ENCODE measurements at places on chromosomes 6 and 20. TPM values are rescaled to one million over a fixed set of nuclear protein-coding genes. Genes with fewer than 3 reads are reported as not detected.

DNA sequence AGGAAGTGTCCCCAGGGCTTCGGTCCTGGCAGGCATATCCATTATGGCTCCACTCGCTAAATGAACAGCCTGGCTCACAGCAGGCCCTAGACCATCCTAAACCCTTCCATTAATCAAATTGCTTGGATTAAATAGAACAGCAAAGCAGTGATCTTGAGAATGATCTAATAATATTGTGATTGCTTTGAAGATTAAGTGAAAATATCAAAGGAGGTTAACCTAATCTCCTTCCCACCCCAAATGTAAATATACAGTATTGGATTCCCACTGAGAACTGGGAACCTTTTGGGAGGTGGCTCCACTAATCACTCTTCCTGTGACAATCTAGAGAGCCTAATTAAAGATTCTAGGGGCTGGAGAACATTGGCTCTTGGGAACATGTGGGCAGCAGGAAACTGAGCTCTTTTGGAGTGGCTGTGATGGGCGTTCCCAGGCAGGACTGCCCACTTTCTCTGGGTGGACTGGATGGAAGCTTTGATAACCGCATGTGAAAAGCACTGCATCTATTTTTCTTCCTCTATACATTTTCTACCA lies 68.3 kb upstream of the FRMD1 start:
- DNase-seq = no peak

DNA sequence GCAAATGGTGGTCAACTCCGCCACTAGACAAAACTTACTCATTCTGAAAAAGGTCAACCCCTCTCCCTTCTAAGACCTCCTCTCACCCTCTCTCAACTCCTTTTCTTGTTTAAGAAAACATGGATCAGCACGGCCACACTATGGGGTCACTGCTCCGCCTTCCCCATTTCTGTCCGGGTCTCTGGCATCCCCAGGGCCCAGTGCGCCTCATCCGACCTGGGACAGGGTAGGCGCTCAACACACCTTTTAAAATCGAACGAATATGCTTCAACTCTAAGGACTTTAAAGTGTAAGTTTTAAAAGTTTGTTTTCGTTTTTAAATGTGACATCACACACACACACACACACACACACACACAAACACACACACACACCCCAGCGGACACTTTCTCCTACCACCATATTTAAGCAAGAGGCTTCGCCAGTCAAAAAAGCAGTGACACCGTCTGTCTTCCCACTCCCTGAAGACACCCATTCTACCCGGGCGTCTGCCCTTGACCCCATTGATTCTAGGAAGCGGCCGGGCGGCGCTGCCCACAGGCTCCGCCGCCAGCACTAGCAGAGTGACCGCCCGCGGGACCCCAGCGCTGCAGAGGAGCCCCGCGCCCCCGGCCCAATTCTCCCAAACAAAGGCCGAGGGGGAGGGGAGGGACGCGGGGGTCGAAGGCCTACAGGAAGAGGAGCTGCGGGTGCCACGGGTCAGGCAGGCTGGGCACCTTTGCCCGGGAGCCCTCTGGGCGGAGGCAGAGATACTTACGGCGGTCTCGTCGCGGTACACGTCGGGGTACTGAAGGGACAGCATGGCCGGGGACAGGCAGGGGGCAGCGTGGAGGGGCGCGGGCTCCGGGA lies 568 bp downstream of the PREP start:
- DNase-seq = peak; percentile 13

- DNase-seq = no peak
Measured at GRCh38 chr6:45448417-45449389, 71.0 kb upstream of the SUPT3H start.

GRCh38 chr6:139642346-139642745 lies 267.9 kb upstream of the CITED2 start:
- no peak for DNase-seq

DNA sequence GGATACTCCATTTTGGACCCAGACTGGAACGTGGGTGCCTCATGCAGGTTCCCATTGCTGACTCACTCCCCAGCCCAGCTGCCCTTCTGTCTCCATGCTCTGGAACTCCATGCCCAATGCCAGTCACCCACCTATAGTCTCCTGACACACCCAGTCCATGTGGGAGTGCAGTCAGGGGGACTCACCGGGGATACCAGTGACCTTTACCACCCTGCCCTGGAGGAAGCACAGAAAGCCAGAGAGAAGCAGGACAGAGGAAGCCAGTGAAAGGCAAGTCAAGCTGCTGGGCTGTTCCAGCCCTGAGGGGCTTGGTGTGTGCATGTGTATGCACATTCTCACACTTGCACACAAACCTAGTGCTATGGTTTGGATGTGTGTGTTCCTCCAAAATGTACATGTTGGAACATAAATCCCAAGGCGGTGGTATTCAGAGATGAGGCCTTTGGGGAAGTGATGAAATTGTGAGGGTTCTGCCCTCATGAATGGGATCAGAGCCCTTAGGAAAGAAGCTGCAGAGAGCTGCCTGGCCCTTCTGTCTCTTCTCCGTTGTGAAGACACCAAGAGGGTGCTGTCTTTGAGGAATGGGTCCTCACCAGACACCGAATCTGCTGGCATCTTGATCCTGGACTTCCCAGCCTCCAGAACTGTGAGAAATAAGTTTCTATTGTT lies 121.4 kb upstream of the MAFB start:
- DNase-seq = no peak

DNA sequence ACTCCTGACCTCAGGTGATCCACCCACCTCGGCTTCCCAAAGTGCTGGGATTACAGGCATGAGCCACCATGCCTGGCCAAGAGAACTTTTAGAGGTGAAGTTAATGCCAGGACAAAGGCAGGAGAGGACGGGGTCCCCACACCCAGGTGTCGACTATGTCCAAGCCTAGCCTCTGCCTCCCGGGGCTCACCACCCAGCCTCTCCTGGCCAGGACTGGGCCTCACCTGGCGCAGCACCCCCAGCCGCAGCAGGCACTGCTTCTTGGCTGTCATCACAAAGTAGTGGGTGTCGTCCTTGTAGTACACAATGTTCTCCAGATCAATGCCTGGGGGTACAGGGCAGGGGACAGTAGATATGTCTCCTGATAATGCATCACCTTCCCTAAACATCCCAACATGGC lies 4.2 kb downstream of the MICAL1 start:
- DNase-seq = no peak

DNA sequence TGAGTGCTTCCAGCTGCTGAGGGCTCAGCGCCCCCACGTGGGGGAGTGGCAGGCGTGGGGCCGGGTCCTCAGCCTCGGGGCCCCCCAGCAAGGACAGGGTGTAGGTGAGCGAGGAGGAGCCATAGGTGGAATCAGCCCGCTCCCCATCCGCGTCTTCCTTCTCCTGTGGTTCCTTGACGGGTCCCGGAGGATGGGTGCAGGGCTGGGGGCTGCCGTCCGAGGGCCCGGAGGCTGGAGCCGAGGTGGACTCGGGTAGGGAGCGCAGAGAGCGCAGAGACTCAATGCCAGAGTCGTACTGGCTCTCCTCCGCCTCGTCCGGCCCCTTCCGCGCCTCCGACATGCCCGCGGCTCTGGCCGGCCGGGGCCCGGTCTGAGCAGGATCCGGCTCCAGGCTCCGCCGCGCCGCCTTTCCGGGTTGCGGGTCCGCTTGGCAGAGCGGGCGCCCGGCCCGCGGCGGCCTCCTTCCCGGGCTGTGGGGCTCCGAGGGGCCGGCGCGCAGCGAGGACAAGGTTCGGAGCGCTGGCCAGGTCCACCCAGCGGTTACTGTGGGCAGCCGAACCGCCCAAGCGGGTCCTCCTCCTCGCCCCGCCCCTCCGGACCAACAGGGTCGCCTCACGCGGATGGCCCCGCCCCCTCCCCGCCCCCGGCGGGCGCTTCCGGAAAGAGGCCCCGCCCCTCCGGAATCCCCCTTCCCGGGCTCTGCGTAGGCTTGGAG lies at the start of gene NFKBIE:
NFKBIE (minus strand) TSS at position 545 of the 715 bp plus-strand sequence; CDS start at position 340, 205 bp downstream.
- peak; percentile 95 for DNase-seq

GRCh38 chr6:160398674-160399271 lies 50.6 kb downstream of the SLC22A3 start:
- DNase-seq = no peak

- no peak for DNase-seq
Measured at GRCh38 chr6:90715093-90715655, 128.3 kb upstream of the MAP3K7 start.

GRCh38 chr20:63810730-63811490 lies 20.2 kb downstream of the ZBTB46 start:
- DNase-seq = no peak

GRCh38 chr20:53643031-53643832 lies 49.6 kb upstream of the ZNF217 start:
- peak; percentile 70 for DNase-seq

DNA sequence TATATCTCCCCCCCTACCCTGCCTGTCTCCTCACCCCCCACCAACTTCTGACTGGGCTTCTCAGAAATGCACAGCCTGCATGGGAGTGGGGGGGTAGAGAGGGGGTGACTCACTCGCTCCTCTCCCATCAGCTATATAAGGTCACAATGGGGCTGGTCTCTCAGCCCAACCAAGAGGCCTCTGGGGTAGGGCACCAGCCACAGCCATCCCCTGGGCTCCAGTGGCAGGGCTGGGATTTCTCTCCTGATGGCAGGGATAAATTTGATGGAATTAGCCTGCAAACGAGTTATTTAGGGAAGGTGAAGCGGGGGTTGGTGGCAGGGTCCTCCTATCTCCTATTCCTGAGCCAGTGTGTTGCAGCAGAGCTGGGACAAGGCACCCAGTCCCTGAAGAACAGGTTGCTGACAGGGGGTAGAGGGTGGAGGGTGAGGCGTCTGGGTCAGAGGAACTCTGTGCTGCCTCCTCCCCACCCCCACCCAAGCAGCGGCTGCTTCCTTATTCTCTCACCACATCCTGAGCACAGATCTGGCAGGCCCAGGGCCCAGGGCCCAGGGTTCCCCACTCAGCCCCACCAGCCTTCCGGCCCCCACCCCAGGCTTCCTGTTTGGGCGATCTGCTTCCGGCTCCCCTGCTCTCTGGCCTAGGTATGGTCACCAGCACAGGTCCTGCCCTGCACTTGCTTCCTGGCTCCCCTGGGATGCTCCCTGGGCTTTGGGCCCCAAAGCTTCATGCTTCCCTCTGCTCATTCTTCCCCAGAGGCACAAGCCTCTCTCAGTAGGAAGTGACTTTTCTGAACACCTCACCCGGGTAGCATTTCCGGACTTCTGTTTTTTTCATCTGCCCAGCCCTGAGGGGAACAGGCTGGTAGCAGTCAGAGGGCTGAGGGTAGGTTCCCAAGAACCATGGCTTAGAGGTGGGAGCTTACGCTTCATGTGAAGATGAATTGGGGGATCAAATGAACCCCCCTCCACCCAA lies 4.0 kb downstream of the PPP1R18 start:
- peak; percentile 82 for DNase-seq

DNA sequence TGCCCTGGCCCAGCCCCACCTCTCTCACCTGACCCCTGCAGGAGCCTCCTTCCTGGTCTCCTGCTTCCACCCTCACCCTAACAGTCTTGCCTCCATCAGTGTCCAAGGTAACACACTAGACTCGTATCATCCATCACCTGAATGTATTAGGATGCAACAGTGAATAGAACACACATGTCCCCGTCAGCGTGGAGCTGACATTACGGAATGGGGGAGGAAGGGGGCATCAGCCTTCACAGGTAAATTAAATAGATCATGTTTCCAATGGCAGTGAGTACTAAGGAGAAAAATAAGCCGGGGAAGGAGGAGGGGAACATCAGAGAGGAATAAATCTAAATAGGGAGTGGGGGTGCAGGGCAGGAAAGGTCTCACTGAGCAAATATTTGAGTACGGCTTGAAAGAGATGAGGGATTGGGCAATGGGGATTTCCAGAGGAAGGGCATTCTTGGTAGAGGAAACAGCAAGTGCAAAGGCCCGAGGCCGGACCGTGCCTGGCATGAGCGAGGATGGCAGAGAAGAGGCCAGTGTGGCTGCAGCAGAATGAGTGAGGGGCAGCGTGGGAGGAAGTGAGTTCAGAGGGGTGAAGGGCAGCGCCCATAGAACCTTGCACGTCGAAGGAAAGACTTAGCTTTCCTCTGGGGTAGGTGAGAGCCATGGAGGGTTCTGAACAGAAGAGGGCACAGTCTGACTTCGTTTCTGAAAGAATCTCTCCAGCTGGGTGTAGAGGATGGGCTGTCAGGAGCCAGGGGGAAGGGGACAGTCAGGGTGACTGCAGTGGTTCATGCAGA lies 110.1 kb upstream of the PTPN1 start:
- DNase-seq = peak; percentile 50

GRCh38 chr6:37426945-37427510 lies 6.0 kb upstream of the CMTR1 start:
- DNase-seq = no peak

DNA sequence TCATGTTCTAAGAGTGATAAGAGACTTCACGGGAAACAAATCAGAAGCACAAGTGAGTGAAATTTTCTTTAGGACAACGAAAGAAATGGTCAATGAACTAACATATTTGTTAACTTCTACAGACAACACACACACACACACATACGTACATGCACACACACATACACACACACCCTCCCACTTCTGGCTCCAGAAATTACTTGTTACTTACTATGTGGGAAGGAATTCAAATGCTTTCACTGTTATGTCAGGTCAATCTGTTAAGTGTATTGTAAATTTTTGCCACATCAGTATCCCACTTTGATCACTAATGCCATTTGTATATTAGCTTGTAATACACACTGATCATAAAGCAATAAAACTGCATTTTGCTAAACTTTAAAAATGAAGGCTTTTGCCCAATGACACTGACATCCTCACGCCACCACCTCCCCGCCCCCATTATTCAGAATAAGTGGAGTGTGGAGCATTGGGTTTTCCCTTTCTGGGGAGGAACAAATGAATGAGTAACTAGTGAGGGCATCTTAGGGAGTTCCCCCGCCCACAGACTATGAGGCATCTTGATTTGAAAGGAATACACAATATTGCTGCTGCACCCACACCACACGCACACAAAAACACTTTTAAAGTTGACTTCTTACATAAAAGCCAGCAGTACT lies 76.2 kb downstream of the ATXN1 start:
- no peak for DNase-seq

DNA sequence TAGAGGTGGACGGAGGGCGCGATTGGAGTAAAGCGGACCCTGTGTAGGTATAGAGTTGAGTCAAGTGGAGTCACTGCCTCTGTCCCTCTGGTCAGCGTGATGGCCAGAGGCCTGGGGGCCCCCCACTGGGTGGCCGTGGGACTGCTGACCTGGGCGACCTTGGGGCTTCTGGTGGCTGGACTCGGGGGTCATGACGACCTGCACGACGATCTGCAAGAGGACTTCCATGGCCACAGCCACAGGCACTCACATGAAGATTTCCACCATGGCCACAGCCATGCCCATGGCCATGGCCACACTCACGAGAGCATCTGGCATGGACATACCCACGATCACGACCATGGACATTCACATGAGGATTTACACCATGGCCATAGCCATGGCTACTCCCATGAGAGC lies 479 bp downstream of the SLC39A7 start:
- DNase-seq = no peak

- DNase-seq = no peak
Measured at GRCh38 chr6:3545156-3545555, 88.3 kb upstream of the SLC22A23 start.

TRAM2 gene
- total RNA-seq = 16.0 TPM

PIM1 gene
- 21.8 TPM for total RNA-seq

TCF21 gene
- total RNA-seq = 10.9 TPM

ELOVL2 gene
- total RNA-seq = 0.81 TPM

APCDD1L gene
- 1.1 TPM for total RNA-seq

BNIP5 gene
- total RNA-seq = 7.4 TPM

PBOV1 gene
- total RNA-seq = not detected

PNPLA1 gene
- total RNA-seq = 0.14 TPM

C6orf15 gene
- not detected for total RNA-seq

ZBTB46 gene
- 9.0 TPM for total RNA-seq

MLIP gene
- total RNA-seq = 0.20 TPM

SLC26A8 gene
- total RNA-seq = not detected

FNDC1 gene
- 2.3 TPM for total RNA-seq
